Heart right ventricle (tissue), 16 donors: ENCODE measurements at places on chromosomes 12 and 14. TPM values are rescaled to one million over a fixed set of nuclear protein-coding genes. Genes with fewer than 3 reads are reported as not detected.

SMCO2 gene
- not detected for total RNA-seq

DNA sequence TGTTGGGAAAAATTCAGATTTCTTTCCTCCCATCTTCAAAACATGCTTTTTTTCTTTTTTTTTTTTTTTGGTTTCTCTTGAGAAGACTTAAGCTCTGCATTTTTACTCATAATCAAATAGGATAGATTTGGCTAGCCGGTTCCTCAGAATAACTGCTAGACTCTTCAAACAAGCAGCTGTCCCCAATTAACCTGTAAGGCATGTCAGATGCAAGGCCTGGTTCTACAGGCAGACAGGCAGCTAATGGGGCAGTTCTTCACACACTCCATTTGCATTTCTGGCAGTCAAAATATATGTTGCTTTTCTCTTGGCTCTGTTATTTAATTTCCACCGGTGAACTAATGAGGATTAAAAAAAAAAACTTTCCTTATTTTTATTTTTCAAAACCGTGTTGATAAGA, 228.0 kb upstream of the ATP2B1 start:
- H3K4me1 ChIP-seq: peaks cover 9% of the 10 kb centered on the region
- H3K27ac ChIP-seq: no peak overlapping the region
- H3K36me3 ChIP-seq: no peaks in the 10 kb centered on the region
- no peak overlapping the region for H3K4me3 ChIP-seq
- H3K27me3 ChIP-seq: no peaks in the 10 kb centered on the region

GRCh38 chr12:130818635-130819576, 20.1 kb downstream of the STX2 start:
- peaks cover 48% of the 10 kb centered on the region for H3K36me3 ChIP-seq
- no peak overlapping the region for H3K27ac ChIP-seq
- DNase-seq: peak; percentile 73
- H3K27me3 ChIP-seq: no peaks in the 10 kb centered on the region
- H3K4me3 ChIP-seq: peak overlapping the region; percentile 41

- no peaks in the 10 kb centered on the region for H3K4me1 ChIP-seq
- H3K27me3 ChIP-seq: no peaks in the 10 kb centered on the region
- H3K36me3 ChIP-seq: no peaks in the 10 kb centered on the region
- no peak overlapping the region for H3K4me3 ChIP-seq
Measured at GRCh38 chr14:31440280-31440679, 17.0 kb downstream of the DTD2 start.

- no peak overlapping the region for H3K4me3 ChIP-seq
- no peak for DNase-seq
- H3K27ac ChIP-seq: no peak overlapping the region
- H3K27me3 ChIP-seq: no peaks in the 10 kb centered on the region
Measured at GRCh38 chr12:13027032-13027431, 17.1 kb upstream of the FAM234B start.

GRCh38 chr12:124365726-124366430, 71.0 kb downstream of the RFLNA start:
- DNase-seq: no peak
- no peaks in the 10 kb centered on the region for H3K27me3 ChIP-seq
- H3K4me3 ChIP-seq: no peak overlapping the region
- H3K4me1 ChIP-seq: peaks cover 91% of the 10 kb centered on the region

DNA sequence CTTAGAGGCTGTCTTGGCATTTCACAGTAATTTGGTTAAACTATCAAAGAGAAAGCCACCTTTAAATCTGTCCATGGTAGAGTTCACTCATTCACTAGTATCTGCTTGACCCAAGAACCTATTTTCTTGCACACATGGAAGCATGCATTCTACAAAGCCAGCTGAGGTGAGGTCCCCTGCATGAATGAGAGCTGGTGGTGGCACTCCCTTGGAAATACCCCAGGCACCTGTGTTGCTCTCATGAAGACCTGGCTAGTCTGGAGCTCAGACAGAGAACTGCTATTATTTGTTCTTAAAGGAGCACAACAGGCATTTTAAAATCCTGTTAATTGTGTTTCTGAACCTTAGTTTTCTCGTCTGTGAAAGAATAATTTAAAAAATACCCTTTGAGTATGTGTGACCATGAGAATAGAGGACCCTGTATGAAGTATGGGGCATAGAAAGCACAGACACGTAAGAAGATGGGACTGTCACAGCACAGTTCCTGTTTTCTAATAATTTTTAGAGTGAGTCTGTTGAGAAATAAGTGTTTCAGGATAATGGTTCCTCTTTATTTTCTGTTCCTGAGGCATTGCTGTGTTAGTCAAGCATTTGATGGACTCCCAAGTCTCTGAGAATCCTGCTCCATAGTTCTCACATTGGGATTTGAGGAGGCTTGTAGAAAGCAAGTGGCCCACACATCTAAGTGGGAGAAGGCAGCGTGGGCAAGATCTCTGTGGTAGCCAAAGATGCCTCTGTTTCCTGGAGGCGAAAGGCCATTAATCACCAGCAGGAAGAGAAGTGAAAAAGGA, 10.9 kb downstream of the RGS6 start:
- H3K4me1 ChIP-seq: no peaks in the 10 kb centered on the region
- no peaks in the 10 kb centered on the region for H3K36me3 ChIP-seq
- H3K27me3 ChIP-seq: no peaks in the 10 kb centered on the region
- H3K4me3 ChIP-seq: no peak overlapping the region
- H3K27ac ChIP-seq: no peak overlapping the region
